Activated CD4-positive, alpha-beta memory T cell treated with anti-CD3 and anti-CD28 coated beads, Interleukin-2, amount 10 ng/mL, durations not matched to agents 7 days and 5 days (primary cell): ENCODE measurements at places on chromosomes 5 and 9.

DNA sequence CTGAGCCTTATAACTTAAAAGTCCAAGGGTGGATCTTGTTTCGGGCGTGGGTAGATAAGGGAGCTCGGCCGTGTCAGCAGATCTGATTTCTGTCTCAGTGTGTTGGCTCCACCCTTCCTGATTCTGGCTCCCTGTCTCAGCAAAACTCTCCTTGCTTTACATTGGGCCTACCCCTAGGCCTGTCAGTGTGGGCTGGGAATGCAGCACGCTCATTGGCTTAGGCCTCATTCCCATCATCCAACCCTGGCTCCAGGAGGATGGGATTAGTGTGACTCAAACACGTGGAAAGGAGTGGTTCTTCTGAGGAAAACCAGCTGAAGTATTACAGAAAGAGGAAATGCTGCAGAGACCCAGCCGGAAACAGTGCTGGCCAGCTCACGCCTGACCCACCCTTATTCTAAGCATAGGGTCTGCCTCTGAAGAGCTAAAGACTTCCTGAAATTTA lies 59.9 kb downstream of the ZFAND5 start:
- peak; percentile 55 for DNase-seq

DNA sequence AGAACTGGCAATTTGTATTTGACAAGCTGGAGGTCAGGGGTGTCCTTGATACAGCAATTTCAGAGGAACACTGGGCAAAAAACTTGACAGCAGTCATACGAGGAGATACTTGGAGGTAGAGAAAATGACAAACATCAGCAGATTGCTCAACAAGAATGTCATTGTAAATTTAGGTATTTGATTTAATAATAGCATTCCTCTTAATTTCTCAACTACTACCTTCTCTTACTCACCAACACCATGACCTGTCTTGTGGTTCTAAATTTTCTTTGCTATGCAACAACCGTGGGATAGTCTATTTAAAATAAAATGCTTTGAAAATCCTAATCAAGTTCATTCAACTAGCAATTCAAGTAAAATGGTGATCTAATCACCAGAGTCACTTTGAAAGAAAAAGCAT lies 128.4 kb downstream of the DNAH5 start:
- DNase-seq = no peak

- no peak for DNase-seq
Observed at GRCh38 chr5:9249231-9249630, 296.6 kb downstream of the SEMA5A start.

DNA sequence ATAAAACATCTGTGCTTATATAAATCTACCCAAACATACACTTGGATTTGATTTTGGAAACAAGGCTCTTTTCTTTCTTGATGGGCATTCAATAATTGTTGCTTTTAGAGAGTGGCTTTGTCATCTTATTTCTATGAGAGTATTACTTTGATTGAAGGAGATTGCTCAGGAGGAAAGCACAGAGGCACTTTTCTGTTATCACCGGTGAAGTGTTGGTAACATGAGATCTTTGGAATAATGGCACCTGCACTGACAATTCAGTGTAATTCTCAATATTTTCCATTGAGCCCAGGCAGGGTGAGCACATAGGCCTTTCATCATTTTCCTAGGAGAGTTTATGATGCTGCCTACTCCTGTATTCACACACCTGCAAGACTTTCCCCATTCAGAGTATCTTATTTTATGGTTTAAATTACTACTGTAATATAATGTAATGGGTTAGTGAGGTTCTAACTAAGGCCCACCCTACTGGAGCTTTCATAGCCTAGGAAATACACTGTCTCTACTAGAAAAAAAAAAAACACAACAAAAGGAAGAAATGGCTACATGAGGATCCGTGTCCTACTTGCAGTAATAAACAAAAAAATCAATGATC lies 244.3 kb downstream of the DENND1A start:
- no peak for DNase-seq

DNA sequence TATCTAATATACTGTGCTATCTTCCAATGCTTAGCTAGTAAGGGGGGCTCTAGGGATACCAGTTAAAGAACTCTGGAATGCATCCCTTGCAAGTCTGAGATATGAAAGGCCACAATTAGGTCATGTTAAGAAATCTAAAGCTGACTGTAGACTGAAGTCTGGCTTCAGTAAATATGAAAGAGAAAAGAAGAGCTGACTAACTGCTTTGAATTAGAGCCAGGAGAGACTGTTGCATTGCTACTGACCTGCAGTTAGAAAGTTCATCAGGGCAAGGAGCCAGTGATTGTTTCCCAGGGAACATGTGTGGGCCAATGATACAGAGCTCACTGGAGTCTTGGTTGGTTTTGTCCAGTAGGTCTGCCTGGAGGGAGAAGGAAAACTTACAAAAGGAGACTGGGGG lies 472.1 kb upstream of the TNC start:
- no peak for DNase-seq

GRCh38 chr5:81950996-81951395 lies 20.8 kb upstream of the ATG10 start:
- DNase-seq = no peak

DNA sequence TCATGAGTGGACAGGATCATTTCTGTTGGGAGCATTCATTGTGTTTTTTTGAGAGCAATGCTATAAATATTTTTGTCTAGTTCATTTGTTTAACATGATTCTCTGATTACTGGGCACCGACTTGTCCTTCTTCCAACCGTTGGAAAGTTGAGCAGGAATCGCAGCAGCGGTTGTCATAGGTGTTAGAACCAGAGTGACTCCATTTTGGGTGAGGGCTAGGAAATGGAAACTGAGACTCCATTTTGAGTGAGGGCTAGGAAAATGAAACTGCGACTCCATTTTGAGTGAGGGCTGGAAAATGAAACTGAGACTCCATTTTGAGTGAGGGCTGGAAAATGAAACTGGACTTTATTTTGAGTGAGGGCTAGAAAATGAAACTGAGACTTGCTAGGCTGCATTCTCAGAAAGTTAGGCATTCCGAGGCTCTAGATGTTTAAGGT lies 100.6 kb downstream of the ICE1 start:
- DNase-seq = peak; percentile 48
